ENCODE measurements at places on chromosomes 11 and 22.
A peak's percentile ranks its signal among the peaks of the same experiment; 100 is the strongest.

DNA sequence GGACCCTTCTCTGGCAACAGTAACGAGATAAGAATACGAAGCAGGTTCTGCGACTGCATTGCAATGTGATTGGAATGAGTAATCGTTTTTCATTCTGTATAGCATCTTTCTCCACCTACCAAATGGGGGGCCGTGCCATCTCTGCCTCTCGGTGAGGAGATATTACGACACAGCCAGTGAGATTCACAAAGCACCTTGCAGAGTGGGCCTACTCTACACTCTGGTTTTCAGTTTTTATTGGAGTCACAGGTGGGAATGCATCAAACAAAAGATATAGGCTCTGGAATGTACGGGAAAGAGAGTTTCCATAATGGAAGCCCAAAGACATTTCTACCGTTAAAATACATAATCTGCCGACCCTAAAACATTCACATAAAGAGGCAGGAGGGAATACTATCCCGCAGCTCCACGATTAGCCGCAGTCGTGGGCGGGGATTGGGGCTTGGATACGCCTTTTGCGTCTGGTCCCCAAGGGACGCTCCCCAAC lies 423 bp upstream of the RTN3 start:
- DNase-seq: no peak

- no peak for DNase-seq
Measured at GRCh38 chr11:111532365-111532709, 8.2 kb upstream of the LAYN start.

GRCh38 chr11:12382451-12382850 lies 5.1 kb downstream of the PARVA start:
- DNase-seq: no peak

DNA sequence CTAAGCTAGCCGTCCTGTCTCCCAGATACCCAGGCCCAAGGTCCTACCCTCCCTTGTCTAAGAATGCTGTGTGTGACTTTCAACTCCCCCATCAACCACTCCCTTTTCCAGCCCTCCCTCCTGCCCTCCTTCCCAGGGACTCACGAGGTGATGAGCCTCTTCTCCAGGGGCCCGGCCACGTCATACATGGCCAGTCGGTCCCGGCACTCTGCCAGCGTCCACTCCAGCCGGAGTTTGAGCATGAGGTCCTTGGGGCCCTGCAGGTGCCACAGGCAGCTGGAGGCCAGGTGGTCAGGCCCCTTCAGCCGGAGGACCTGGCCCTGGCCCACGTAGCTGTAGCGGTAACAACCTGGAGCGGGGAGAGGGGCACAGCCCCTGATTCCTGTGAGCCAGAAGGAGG lies 20.1 kb downstream of the TMPRSS6 start:
- no peak for DNase-seq

DNA sequence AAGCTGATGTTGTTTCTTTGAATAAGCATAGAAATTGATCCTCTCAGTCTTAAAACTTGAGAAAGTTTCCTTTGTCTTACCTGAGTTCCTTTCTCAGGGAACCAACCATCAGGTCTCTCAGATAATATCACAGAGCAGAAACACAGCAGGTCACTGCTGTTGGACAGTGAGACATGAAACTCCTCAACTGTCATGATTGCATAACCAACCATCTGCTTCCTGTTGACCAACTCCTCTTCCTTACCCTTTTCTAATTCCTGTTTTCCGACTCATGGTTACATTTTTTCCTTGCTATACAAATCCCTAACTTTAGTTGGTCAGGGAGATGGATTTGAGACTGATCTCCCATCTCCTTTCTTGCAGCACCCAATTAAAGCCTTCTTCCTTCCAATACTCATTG lies 845.3 kb downstream of the FAM181B start:
- DNase-seq: no peak

- no peak for DNase-seq
Measured at GRCh38 chr11:97961431-97961830, 1059.3 kb upstream of the CNTN5 start.

DNA sequence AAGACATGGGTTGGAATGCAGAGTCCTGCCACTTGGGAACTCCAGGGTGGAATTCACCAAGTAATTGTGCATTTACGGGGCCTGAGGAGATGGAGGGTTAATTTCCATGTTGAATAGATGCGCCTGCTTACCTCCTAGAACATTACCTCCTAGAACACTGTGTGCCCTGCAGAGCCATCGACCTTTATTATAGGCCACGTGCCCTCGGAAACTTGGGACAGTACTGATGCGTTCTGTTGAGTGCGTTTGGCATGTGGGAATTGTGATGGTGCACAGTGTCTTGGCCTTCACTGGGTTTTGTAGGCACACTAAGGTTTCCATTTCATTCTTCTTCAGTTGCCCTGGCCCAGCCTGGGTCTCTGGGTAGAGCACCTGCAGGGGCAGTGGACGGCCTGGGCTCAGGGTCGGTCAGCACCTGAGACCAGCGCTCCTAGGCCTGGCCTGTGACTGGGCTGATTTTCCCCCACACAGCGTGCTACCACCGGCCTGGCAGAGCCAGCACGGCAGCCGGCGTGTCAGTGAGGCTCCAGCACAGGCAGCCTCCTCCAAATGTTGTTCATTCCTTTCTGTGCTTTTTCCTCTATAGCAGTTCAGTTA lies 12.7 kb downstream of the TRMU start:
- no peak for DNase-seq

- no peak for DNase-seq
Measured at GRCh38 chr11:45657496-45658260, 7.7 kb downstream of the CHST1 start.

DNA sequence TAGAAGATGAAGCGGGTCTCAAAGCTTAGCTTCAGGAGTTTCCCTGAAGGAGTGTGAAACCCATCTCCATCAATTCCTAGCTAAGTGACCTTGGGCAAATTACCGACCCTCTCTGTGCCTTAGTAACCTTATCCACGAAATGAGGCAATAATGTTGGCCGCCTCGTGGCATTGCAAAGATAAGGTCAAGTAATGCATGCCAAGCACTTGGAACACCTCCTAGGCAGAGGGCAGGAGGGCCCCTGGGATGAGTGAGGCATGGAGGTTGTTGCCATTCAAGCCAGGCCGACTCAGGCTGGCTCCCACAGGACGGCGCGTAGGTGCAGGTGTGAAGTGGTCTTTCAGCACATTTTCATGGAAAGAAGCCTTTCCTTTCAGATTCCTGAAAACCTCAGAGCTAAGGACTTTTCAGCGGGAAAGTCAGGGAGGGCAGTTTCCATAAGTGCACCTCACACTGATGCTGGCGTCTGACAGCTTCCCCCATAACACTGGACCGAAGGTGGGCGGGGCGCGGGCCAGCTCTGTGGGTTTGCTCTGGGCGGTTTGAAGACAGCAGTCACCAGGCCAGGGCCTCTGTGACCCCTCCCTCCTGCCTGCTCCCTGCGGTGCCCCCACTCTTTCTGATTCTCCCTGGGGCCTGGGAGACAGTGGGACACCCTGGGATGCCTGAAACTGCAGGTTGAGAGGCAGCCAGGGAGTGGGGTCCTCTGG lies 25.2 kb downstream of the RPS6KA4 start:
- no peak for DNase-seq

DNA sequence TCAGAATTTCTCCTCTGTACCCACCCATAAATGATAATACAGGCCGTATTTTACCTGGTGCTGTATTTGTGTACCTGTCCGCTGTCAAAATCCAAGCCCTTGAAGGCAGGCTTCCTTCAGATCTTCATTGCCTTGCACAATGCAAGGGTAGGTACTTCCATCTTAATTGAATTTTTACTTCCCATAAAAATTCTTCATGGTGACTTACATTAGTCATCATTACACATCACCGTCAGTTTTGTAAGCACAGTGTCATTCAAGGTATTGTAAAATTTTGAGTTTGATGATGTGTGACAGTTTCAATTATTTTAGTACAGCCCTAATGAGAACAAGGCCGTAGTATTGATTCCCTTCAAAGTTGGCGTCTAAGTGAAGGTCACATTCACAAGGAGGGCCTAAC lies 770 bp upstream of the TSG101 start:
- DNase-seq: no peak

DNA sequence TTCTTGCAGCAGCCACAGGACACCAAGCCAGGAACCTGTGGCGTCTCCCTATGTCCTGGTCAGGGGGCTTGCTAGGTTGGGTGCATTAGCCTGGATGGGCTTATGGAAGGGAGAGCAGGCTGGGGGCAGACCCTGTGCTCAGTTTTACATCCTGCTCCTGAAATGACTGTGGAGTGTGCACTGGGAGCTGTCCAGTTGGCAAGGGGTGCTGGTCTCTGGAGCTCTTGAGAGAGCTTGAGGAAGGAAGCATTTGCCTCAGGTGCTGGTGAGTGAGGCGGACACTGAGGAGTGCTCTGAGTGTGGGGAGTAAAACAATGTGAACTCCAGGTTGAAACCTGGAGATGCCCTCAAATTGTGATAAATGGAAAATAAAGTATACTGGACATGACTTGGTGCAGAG lies 3.4 kb downstream of the SCGB1D4 start:
- peak; percentile 23 for DNase-seq

- DNase-seq: no peak
Measured at GRCh38 chr11:72702096-72702495, 27.9 kb upstream of the PDE2A start.

GRCh38 chr22:17910561-17911311 lies 113.6 kb downstream of the MICAL3 start:
- DNase-seq: no peak

DNA sequence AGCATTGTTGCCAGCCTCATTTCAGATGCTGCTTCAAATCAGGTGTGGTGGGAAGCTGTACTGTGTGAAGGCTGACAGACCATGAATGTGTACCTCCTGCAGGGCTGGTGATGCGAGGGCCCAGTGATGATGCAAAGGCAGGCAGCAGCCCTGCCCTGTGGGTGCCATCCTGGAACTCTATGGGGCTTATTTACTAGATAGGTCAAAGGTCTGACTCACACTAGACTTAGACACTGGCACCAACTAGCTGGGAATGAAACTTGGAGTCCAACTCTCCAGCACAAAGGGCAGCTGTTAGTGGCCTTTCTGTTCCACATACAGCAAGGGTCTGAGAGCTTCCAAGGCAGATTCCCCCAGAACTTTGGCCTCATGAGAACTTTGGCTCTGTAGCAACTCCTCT lies 138.4 kb downstream of the TTC17 start:
- no peak for DNase-seq

- no peak for DNase-seq
Measured at GRCh38 chr11:70517988-70518907, 119.9 kb downstream of the CTTN start.

GRCh38 chr11:35126879-35127581 lies 11.9 kb upstream of the CD44 start:
- no peak for DNase-seq

- DNase-seq: no peak
Measured at GRCh38 chr11:70019576-70020011, 58.5 kb upstream of the ANO1 start.

DNA sequence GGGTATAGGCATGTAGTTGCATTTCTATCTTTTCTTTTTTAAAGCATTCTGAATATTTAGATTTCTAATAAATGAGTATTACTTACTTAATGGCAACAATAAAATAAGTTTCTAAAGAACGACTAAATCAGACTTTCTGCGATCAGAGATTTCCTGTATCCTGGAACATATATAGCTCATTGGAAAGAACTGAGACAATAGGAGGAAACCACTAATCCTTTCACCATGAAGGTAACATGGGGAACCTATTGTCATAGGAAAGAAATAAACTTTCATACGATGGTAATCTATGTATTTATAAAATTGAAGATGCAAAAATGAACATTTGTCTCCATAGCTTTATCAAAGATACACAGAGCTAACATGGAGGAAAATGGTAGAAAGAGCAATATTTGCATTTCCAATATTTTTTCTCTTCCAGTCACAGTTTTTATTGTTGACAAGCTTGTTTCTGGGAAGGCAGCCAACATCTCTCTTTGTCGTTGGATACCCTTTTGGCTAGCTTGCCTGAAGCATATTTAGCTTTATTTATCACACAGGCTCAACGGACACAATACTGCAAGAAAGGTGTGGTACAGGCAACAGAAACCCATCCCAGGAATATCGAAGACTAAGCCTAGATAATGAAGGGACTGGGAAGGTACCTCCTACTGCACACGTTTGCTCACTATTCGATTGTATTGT lies 293.3 kb upstream of the MPPED2 start:
- DNase-seq: no peak

- no peak for DNase-seq
Measured at GRCh38 chr22:37482244-37482643, 3.9 kb downstream of the MFNG start.

DNA sequence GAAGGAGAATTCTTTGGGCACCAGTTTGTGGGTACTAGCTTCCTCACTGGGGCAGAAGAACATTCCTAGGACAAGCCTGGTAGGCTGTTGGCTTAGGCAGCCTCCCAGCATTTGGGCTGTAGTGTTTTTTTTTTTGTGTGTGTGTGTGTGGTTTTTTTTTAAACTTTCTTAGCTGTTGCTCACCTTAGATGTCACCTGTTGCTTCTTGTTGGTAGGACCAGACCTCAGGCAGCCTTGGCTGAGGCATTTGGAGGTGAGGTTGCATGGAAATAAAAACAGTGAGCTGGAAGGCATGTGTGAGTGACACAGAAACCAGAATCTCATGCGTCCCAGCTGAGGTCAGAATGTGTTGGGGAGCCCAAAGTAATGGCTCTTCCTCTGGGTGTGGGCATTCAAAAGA lies 21.3 kb downstream of the AMPD3 start:
- no peak for DNase-seq

- no peak for DNase-seq
Measured at GRCh38 chr11:133078012-133078411, 454.3 kb downstream of the OPCML start.

- no peak for DNase-seq
Measured at GRCh38 chr11:7578276-7578955, 64.6 kb downstream of the PPFIBP2 start.

DNA sequence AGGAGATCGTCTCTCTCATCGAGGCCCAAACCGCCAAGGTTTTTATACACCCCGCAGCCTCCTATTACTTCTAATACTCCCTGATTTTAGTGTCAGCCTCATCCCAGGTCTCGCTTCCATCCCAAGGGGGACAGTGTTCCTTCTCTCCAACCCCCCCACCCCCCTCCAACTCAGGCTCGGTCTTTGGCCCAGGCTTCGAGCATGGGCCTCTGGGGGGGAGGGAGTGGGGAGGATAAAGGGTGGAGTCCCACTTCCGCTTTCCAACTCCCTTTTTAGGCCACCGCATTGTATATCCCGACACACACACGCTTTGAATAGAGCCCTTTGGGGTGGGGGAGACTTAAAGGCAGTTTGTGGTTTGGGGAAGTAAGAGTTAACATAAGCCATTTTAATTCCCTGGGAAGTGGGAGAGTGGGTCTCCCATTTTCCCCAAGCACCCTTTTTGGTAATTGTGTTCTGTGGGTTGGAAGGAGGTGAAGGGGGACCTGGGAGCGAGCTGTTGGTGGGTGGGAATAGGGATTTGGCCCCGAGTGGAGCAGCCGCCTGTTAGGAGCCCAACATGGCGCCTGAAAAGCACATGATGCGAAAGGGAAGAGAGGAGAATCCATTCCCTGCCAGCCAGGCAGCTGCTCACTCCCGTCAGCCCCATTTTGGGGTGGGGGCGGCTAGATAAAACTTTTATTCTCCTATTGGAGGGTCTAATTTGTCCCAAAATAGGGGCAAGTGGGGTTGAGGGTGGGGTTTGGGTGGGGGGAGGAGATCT lies 844 bp downstream of the PCF11 start:
- DNase-seq: peak; percentile 57
